Stimulated activated CD8-positive, alpha-beta memory T cell treated with anti-CD3 and anti-CD28 coated beads, Interleukin-7, amount 100 ng/mL, for 24 hours (primary cell): ENCODE measurements at places on chromosomes 5 and 9.

DNA sequence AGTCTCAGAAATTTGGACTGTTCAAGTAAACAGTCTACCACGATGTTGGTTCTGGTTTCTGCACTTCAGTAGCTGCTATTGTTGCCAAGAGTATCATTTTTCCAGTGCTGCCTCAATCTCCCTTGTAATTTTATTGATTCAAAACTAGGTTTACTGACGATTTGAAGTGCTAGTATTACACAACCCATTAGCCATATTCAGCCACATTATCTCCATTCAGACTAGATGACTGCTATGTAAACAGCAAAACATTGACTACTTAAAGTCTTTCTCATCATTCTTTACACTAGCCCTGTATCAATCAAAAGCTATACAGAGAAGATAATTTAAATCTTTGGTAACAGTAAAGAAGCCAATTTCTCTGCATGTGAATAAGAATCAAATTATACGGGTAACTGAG, 102.0 kb upstream of the TSLP start:
- no peak for DNase-seq

DNA sequence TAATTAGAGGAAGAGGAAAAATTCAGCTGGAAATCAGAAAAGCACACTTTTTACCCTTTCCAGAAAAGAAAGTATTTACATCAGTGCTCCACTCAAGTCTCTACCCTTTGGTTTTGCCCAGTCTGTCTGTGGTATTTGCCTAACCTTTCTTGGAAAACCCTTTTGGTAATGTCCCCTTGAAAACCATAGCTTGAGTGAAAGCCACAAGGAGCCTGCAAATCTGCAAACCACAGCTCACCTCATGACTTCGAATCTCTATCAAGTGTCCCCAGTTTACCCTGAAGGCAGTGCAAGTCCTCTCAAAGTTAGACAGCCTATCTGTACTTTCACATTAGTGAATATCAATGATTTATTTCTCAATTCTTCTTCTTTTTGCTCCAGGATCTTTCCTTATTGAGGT, 162.1 kb upstream of the TSLP start:
- no peak for DNase-seq

- no peak for DNase-seq
Measured at GRCh38 chr9:11618241-11618805, 1005.5 kb upstream of the PTPRD start.

DNA sequence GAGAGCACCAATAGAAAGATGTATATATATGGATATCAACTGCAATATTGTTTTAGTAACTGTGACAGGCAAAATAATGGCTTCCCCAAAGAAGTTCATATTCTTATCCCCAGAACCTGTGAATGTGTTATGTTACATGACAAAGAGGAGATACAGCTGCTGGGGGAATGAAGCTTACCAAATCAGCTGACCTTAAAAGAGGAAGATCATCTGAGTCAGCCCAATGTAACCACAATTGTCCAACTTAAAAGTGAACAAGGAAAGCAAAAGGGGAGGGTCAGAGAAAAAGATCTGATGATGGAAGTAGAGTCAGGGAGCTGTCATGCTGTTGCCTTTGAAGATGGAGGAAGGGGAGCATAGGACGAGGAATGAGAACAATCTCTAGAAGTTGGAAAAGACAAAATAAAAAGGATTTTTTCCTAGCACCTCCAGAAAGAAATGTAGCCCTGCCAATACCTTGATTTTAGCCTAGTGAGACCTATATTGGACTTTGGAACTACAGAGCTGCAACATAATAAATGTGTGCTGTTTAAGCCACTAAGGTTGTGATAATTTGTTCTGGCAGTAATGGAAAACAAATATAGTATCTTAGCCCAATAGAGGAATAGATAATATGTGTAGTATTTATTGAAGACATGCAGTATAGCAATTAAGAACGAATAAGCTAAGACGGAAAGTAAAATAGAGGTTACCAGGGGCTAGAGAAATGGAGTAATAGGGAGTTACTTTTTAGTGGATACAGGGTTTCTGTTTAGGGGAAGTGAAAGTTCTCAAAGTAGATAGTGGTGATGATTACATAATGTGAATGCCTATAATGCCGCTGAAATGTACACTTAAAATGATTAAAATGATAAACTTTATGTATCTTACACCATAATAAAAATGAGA, 115.9 kb downstream of the PIK3R1 start:
- no peak for DNase-seq

GRCh38 chr5:14510156-14510734, 71.3 kb upstream of the OTULINL start:
- no peak for DNase-seq

GRCh38 chr9:127211983-127212382, 52.6 kb upstream of the GARNL3 start:
- no peak for DNase-seq

DNA sequence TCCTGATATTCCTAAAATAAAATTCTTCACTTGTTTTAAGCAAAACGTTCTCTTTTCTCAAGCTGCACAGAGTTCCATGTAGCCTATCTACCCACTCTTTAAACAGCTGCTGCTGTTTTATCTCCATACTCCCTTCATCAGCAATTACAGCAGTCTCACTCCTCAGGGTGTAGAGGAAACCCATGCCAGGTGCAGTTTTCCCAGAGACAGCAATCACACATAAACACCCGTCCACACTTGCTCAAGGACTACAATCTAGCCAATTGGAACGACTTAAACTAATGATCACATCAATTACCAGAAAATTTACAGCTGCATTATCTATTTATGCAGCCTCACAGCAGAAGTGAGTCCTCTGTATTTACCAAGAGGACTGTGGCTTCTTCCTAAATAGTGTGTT, 141.7 kb downstream of the HTR1A start:
- no peak for DNase-seq

DNA sequence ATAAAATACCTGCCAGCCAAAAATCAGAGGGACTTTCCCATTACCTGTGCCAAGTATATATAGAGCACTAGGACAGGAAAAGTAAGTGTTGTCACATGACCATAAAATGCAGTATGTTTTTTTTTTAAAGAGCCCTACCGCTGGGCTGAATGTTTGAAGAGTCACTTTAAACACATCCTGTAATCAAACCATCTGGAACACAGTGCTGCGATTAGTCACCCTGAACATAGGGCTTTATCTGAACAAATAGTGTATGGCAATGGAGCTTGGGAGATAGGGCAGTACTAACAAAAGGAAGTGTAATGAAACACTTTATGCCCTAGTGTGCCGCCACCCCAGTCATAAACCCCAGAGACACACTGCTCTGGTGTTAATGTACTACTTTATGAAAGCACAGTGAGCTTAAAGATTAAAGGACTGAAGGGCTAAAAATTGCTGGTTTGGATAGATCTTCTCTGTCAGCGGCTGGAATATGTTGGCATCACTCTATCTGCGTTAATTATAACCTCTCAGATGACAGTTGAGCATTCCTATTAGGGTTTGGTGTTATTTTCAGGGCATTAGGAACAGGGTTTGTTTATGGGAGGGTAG, 90.4 kb downstream of the ZNF608 start:
- no peak for DNase-seq

GRCh38 chr9:134052491-134052890, 15.3 kb downstream of the BRD3 start:
- DNase-seq = no peak

DNA sequence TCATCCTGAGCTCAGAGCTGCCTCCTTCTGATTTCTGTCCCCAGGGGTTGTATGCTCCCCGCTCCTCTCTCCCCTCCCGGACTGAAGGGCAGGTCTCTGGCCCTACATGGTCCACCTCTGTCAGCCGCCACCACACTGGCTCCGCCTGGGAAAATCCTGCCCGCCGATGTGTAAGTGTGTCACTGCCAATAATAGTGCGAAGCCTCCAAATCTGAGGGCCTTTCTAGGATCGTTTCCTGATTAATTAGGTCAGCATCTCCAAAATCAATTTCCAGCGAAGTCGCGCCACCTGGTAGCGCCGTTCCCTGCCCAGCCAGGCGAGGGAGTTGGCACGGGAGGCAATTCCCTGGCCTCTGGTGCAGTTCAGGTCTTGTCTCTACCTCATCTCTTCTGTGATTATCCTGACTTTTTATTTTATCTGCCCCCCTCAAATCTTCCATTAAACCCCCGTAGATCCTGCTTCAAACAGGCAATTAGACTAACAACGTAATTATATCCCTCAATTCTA, 73.5 kb downstream of the ZNF618 start:
- DNase-seq = no peak

DNA sequence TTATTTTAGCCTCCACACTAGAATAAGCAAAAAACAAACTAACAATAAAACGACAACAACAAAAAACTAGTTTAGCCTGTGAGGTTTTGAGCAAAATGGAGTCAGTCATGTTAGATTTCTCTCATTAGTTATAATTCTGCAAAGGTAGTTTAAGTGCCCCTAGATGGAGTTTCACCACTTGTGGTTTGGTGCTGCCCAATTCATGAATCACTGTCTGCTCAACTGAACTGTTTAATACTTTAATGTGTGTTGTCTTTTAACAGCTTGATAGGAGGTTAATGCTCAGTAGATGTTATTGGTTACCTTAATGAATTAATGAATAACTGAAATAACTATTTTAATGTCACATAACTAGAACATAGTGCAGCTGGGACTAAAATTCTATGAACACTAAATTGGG, 3.5 kb upstream of the PLAA start:
- no peak for DNase-seq

- no peak for DNase-seq
Measured at GRCh38 chr9:69207503-69207902, 33.4 kb downstream of the TJP2 start.

GRCh38 chr9:137556069-137556838, 4.6 kb downstream of the MRPL41 start:
- no peak for DNase-seq

- DNase-seq = no peak
Measured at GRCh38 chr5:169417676-169418075, 116.7 kb upstream of the SLIT3 start.

DNA sequence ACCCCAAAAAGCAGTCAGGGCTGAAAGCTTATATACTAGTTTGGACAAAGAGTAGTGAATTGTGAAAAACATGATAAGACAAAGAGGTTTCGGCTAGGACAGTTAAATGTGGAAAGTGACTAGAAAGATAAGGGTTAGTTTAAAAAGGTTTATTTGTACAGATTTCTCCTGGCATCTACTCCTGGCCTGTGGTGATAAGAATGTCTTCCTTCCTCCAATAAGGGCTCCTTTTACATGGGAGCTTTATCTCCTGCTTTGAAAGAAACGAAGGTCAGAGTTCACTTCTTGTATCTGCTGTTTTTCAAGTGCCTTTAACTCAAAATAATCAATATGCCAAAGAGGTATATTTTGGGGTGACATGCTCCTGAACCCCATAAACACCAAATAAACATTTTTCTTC, 776.1 kb upstream of the COX7C start:
- DNase-seq = no peak

DNA sequence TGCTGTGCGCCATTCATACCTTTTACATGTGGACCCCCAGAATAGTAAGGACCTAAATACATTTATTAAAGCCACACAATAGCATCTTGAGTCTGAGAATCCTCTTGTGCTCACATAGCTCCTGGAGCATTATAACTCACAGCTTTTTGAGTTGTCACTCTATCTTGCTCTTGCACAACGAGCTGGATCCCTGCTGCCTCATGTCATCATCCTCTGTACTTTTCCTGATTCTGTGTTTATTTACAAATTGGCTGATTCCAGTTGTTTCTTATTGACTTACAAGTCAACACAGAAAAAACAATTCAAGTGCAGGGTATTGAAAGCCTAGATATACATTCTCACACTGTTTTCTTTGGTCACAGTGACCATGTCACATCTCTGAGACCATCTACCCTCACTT, 112.9 kb downstream of the SLC1A3 start:
- no peak for DNase-seq

DNA sequence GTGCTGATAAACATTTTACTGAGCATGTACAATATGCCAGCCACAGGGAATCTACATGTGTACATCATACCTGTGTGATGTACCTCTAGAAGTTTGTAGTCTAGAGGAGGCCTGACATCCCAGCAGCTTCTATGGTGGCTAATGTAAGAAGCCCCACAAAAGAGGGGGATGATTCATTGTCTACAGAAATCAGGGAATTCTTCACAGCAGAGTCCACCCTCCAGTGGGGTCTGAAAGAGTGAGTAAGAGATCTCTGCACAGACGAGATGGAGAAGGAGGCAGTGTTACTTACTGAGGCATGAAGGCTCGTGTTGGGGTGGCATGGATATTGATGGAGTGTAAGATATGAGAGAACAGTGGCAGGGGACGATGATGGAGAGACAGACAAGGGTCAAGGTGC, 103.0 kb downstream of the NTRK2 start:
- DNase-seq = no peak

GRCh38 chr9:131650254-131650653, 89.6 kb downstream of the RAPGEF1 start:
- DNase-seq = no peak

DNA sequence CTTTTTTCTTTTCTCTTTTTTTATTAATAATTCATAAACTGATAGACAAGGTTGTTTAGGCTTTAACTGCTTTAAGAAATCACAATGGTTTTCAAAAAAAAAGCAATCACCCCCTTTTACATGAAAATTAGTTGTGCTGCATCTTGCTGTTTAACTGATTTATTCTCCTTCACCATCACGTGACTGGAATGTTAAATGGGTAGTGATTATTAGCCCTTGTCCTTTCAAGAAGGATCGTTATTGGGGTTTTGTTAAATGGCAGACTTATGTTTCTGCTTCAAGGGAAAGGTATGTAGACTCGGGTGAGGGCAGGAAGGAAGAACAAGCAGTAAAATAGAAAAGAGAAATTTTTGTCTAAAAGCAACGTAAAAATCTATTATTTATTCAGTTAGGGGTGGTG, 175.6 kb upstream of the TLE4 start:
- DNase-seq = no peak

DNA sequence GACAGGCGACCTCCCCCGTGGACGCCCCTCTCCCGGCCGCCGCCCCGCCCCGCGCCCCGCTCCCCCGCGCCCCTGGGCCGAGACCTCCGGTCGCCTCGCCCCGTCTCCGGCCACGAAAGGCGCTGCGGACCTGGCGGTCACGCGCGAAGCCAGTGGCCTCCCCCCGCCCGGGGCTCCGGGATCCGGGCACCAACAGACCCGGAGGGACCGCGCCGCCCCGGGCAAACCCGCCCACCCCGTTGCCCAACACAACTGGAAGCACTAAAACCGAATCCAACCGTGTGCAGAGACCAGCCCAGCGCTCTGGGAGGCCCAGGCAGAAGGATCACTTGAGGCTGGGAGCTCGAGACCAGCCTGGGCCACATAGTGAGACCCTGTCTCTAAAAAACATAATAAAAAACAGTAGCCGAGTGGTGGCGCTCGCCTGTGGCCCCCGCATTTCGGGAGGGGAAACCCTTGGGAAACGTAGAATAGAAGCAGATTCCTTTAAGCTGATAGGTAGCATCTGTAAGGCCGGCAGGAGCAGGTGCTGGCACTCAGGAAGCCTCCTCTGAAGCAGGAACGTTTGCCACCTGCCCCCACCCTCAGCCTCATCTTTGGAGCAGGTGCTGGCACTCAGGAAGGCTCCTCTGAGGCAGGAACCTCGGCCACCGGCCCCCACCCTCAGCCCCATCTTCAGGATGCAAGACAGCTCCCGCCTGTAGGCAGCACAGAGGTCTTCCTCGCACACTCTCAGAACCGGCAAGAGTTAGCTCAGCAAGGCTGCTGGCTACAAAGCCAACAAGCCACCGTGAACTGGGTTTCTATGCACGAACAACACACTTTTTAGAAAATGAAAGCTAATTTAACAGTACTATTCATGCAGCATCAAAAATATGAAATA, 4.6 kb upstream of the SLC9A3 start:
- no peak for DNase-seq
